Nephron progenitor cell (in vitro differentiated cells): ENCODE measurements at places on chromosomes 12 and 14.
A peak's percentile ranks its signal among the peaks of the same experiment; 100 is the strongest.

GRCh38 chr12:12127304-12127703, 56.6 kb downstream of the BCL2L14 start:
- peaks cover 3% of the 10 kb centered on the region for H3K27me3 ChIP-seq
- no peaks in the 10 kb centered on the region for H3K4me1 ChIP-seq
- no peak for DNase-seq
- peaks cover 88% of the 10 kb centered on the region for H3K36me3 ChIP-seq
- no peak overlapping the region for H3K4me3 ChIP-seq

DNA sequence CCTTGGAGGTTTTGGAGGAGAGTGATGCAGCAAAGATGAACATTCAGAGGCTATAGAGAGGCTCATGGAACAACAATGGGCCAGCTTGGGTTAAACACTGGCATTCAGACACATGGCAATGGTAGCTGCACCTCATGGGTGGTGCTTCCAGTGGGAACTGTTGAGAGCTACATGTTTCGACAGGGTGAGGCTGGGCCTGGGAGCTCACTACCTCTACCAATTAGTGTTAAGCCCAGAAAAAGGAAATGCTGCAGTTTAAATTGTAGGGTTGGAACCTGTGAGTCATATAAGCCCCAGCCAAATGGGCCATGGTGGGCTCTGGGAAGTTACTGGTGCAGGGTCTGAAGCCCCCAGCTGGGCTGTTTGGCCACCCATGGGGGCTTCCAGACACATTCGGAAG, 279.7 kb downstream of the ZFP36L1 start:
- peaks cover 68% of the 10 kb centered on the region for H3K4me1 ChIP-seq
- no peaks in the 10 kb centered on the region for H3K36me3 ChIP-seq
- H3K4me3 ChIP-seq: no peak overlapping the region
- DNase-seq: no peak
- no peak overlapping the region for H3K27ac ChIP-seq

GRCh38 chr12:119692410-119692809, 24.5 kb downstream of the PRKAB1 start:
- peaks cover 73% of the 10 kb centered on the region for H3K36me3 ChIP-seq
- no peak for DNase-seq
- no peak overlapping the region for H3K4me3 ChIP-seq
- H3K27me3 ChIP-seq: no peaks in the 10 kb centered on the region
- H3K4me1 ChIP-seq: peaks cover 30% of the 10 kb centered on the region
- no peak overlapping the region for H3K27ac ChIP-seq

- H3K4me1 ChIP-seq: peaks cover 36% of the 10 kb centered on the region
- H3K4me3 ChIP-seq: no peak overlapping the region
- DNase-seq: no peak
- peaks cover 7% of the 10 kb centered on the region for H3K27me3 ChIP-seq
These were observed 49.7 kb downstream of the TSPAN11 start for GRCh38 chr12:30976206-30976605.

DNA sequence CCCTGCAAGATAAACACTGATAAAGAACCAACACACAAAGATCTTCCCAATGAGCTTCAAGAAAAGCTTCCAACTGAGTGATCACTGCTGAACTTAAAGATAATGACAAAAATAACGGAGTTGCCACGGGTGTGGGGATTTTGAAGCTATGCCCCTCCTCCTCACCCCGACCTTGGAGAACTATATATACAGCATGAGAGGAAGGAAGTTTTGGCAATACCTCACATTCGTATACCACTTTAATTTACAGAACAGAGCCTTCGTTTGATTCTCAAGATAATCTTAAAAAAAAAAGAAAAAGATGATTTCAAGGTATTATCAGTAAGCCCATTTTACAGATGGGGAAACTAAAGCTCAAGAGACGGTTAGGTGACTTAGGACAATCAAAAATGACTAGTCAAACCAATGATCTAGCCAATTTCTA, 715 bp downstream of the NEK9 start:
- peak overlapping the region; percentile 55 for H3K27ac ChIP-seq
- H3K4me1 ChIP-seq: peaks cover 47% of the 10 kb centered on the region
- peaks cover 11% of the 10 kb centered on the region for H3K36me3 ChIP-seq
- H3K4me3 ChIP-seq: peak overlapping the region; percentile 89
- no peak for DNase-seq

DNA sequence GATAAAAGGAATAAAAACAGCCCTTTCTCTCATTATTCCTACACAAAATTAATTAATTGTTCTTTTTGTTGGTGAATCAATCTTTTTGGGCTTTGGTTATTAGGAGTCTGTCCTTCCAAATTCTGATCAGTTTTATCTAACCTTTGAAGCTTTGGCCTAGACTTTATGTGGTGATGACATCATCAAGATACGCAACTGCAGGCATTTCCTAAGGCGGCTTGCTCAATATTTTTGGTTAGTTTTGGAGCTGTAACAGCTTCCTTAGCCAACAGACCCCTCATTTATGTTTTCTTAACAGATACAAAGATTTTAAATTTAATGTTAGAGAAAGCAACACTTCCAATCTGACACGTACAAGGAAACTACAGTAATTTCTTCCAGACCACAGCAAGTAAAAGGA, 87.8 kb upstream of the PDE3A start:
- no peak overlapping the region for H3K27ac ChIP-seq
- DNase-seq: no peak
- no peaks in the 10 kb centered on the region for H3K4me1 ChIP-seq
- H3K36me3 ChIP-seq: no peaks in the 10 kb centered on the region
- no peak overlapping the region for H3K4me3 ChIP-seq
